ENCODE measurements at places on chromosomes 2 and 18.
A peak's percentile ranks its signal among the peaks of the same experiment; 100 is the strongest.

DNA sequence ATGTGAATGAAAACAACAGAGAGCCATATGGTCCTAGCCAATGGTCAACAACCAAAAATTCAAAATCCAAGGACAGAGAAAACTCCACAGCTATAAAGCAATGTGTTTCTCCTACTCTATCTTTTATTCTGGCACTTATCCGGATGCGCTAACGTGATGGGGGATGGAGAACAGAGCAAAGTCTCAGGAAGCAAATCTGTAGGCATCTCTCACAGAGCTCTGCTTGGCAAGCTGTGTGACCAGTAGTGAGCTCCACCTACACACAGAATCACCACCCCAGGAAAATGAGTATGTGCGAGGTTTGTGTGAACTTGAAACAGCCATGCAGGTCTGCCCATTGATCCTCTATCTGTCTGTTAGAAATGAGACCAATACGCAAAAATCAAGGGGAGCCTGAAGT is 584.3 kb downstream of the BCL11A start:
- DNase-seq, result no peak

DNA sequence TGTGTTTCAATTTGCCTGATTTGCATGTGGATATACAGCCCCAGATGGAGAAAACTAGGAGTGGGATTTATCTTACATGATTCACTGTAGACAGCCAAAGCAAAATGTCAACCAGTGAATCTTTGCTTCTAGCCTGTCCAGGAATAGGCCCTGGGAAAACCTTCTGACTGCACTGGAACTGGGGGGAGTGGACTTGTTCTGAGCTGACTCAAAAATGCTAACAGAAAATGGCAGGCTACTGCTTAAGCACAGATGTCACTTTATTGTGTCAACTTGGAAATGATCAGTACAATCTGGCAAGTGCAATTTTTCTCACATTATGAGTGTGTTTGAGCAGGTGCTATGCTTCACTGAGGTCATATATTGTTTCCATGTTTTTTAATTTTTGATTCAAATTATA is 593.7 kb downstream of the NRXN1 start:
- DNase-seq, result peak; percentile 90

- DNase-seq, result peak; percentile 42
Measured at GRCh38 chr2:121897335-121897970, 142.0 kb downstream of the TSN start.

DNA sequence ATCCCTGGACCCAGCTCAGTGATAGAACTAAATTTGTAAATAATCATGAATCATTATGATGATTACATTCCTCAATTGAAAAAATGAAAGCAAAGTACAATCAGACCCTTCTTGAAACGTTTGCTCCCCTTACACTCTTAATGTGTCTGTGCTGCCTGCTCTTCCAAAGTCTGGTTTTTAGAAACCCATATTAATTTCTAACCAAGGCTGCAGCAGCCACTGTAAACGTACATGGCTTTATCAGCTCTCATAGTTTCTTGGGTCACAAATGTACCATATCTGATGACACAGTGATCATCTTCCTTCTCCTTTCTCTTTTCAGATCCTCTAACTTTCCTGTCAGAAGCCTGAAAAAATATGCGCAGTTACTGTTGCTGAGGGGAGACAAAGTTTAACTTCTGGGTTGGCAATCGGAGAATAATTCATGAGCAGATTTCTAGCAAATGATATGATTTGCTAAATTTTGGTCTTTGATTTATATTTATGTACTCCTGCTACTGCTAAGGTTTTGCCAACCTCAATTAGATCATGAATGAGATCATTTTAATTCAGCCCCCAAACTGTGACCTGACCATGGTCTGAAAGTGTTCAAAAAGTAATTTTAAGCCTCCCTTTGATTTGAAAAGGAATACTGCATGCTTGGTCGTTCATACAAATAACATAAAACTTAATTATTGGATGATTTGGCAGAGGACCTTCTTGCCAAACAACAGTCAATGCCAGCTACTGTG is 12.3 kb downstream of the ZEB2 start:
- no peak for DNase-seq

- no peak for DNase-seq
Measured at GRCh38 chr2:73832930-73833329, 4.2 kb downstream of the STAMBP start.

- DNase-seq, result no peak
Measured at GRCh38 chr18:33264566-33264965, 176.0 kb downstream of the CCDC178 start.

DNA sequence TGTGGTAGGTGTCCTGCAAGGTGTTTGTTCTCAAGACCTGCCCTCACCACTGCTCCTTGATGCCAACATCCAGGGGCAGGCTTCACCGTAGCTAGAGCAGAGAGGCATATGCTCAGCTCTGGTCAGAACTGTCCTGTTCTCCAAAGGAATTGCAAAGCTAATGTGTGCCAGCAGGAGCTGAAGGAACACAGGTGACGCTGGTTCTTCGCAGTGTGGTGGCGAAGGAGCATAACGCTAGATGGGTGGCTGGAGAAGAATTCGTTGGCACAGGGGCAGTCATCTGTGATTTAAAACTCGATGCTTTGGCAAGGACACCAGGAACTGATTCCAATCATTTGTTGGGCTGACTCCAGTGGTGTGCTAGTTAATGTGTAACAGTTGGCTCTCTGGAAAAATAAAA is 11.4 kb upstream of the PER2 start:
- no peak for DNase-seq

GRCh38 chr2:186853951-186854350 is 5.0 kb upstream of the ZSWIM2 start:
- DNase-seq, result no peak

GRCh38 chr2:37917281-37918228 is 7.5 kb upstream of the RMDN2 start:
- no peak for DNase-seq

- DNase-seq, result no peak
Measured at GRCh38 chr2:97761192-97761591, 47.8 kb downstream of the ZAP70 start.

DNA sequence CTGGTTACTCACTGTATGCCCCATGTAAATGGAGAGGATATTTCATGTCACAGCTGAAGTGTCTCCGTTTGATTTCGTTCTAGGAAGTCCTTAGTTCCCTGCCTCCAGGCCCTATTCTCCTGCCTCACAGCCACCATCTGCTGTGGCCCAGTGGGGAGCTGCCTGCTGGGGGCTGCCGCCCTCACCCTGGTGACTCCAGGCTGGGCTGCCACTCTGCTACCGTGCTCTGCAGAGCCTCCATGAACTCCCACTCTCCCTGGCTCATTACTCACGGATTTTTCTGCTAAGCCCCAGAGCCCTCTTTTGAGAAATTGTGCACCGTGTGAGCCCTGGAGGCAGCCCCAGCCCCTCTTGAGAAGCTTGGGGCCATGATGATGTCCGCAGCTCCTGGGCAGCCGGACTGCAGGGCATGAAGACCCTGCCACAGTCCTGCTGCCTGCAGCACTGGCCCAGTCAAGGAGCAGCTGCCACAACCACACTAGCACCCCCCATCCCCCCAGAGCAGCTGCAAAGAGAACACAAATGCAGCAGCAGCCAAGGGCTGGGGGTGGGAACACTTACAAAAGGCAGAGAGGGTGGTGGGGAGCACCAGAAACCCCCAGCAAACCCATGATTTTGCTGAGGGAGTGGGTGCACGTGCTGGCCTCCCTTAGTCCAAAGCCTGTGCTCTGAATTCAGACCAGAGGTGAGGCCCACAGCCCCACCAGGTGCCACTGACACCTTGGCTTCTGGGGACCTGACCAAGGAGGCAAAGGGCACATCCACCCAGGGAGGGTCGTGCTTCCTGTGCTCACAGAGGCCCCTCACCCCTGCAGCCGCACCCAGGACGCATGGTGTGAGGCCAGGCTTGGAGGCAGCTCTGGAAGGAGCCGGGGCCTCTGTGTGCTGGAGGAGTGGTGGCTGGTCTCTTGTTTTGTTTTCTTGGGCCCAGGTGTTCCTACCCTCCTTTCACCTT is 270.2 kb upstream of the RAB6C start:
- peak; percentile 29 for DNase-seq

DNA sequence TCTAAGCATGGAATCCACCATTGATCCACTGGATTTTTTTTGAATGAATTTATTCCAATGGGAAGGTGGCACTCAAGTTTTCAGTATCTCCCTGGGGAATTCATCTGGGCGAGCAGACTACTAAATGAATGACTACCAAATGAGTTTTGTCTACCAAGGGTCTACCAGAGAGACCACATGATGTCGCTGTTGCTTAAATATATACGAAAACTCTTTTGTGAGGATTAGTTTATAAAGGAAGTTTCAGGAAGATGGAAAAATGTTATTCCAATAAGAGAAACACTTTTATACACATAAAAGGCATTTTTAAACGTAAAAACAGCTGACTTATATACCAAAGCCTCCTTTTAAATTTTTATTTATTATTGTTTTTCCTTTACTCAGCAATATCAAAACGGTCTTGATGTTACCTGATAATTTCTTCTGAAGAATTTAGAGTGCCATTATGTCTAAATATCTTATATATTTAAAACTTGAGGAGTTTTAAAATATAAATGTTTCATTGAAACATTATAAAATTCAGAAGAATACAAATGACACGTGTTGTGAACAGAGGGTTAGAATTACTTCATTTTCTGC is 139.7 kb downstream of the HRH4 start:
- DNase-seq, result peak; percentile 60

GRCh38 chr2:223100061-223100511 is 48.1 kb downstream of the KCNE4 start:
- no peak for DNase-seq

DNA sequence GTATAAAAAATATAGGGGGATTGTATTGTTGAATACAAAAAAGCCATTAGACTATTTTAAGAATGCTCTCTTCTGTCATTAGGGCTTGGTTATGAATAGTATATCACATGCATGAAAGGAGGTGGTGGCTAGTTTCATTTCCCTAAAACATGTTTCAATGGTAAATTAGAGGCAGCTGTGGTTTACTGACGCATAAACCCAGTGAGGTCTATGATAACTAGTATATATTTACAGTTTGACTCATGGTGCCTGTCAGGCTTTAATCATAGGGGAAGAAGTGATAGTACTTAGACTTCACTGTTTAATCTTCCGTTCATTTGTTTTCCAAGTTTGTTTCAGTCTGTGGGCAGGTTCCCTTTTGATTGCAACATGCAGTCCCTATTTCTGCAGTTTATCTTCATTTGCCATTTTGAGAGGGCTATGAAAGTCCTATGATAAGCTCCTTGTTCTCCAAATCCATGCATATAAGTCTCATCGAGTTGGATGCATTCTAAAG is 55.1 kb upstream of the MAP4K3 start:
- DNase-seq, result no peak

- no peak for DNase-seq
Measured at GRCh38 chr18:34562252-34562870, 147.7 kb upstream of the DTNA start.

DNA sequence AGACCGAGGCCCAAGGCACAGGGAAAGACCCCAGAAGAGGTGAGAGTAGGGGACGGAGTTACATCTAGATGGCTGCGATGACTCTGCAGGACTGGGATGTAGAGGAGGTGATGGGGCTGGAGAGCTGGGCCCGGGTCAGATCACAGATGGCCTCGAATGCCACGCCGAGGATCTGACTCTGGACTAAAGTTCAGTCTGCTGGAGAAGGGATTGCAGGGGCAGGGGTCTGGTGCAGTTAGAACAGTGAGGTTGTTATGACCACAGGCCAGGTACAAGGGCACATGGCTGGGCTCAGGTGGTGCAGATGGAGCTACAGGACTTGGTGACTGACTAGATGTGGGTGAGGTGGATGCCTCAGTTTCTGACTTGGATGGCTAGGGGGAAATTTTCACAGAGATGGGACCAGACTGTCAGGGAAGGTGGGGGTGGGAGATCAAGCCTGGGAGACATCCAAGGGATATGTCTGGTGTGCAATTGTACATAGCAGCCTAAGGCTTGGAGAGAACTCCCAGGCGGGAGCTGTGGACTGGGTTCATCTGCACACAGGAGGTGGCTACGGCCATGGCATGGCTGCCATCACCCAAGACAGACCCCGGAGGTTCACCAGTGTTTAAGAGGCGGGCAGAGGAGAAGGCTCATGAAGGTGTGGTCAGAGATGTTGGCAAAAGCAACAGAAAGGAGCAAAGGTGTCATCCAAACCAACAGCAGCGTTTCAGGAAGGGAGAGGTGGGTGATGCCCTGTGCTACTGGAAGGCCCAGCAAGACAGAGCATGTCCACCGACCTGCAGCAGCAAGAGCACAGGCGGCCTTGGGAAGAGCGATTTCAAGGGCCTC is 66.9 kb downstream of the CIB4 start:
- no peak for DNase-seq

DNA sequence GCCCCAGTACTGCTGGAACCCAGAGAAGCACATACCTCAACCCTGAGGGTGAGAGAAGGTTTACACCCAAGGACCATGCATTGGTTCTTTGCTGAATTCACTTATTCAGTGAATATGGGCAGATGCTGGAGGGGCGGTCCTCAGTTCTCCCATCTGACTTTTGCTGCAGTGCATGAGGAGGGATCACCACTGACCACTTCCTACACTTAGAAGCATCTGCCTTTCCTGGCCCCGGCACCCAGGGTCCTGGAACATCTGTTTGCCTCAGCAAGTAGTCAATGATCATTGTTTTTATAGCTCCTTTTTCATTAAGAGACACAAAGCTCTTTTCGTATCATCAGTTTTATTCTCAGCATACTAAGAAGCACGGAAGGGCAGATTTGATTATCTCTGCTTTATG is 211.4 kb downstream of the SH3RF3 start:
- DNase-seq, result no peak

DNA sequence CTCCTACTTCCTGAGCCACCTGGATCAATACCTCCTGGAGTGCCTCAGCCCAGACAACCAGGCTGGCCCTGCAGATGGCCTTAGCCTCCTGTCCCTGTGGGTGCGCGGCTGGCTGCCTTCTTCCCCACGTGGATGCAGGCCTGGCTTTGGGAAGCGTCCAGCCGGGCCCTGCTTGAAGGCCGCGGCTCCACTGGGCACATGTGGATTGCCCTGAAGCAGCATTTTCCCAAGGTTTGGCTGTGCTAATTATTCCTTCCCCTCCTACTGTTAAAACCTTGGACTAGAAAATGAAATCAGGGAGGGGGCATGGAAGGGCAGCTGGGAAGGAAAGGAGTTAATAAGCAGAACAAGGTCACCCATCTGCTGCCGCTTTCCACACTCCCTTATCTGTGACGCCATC is 143.0 kb upstream of the GATA6 start:
- no peak for DNase-seq

DNA sequence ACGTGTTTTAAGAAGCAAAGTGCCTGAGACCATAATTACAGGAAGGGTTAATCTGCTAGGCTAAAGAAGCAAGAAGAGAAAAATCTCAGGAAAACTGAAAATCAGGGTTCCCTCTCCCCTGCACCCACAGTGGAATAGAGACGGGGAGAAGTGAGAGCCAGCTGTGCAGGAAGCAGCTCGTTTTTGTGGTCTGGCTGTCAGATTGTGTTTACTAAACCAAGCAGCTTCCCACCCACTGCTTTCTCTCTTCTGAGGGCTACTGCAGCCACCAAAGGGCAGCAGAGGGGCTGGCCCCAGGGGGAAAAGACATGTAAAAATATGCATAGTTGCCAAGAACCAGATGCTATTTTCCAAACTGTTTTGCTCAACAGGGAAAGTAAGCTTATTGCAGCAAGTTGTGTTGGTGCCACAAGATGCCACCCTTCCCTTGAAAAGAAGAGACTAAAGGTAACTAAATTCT is 72.6 kb upstream of the THUMPD2 start:
- peak; percentile 81 for DNase-seq

All from NCI-H1694 treated with DMSO at 0.1 percent for 48 hours (cell line).